ENCODE measurements at places on chromosomes 2 and 18.
A peak's percentile ranks its signal among the peaks of the same experiment; 100 is the strongest.

DNA sequence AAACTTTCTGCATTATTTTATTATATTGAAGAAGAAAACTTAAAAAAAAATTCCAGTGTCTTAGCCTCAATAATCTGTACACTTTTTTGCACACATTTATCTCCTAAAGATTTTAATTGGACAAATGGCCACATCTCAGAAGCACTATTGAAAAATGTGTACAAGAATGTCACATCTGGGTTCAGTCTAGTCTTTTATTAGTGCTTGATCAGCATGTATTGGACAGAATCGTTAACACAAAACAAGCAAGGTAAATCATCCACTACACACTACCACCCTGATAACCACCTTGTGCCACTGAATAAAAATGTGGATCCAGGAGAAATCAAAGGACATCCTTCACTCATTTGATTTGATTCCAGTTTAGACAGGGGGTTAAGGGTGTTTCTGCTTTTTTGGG lies 554.8 kb downstream of the ARHGAP15 start:
- H3K4me1 ChIP-seq = peaks cover 3% of the 10 kb centered on the region
- DNase-seq = no peak
- H3K27ac ChIP-seq = no peak overlapping the region

- no peak overlapping the region for H3K4me3 ChIP-seq
- no peak overlapping the region for H3K27ac ChIP-seq
- no peaks in the 10 kb centered on the region for H3K27me3 ChIP-seq
- H3K4me1 ChIP-seq = no peaks in the 10 kb centered on the region
Observed at GRCh38 chr2:120390381-120391055, 44.6 kb downstream of the INHBB start.

GRCh38 chr2:105929516-105929915 lies 184.8 kb downstream of the NCK2 start:
- no peaks in the 10 kb centered on the region for H3K27me3 ChIP-seq
- H3K27ac ChIP-seq = no peak overlapping the region
- peaks cover 7% of the 10 kb centered on the region for H3K4me1 ChIP-seq

- H3K4me1 ChIP-seq = peaks cover 56% of the 10 kb centered on the region
- no peaks in the 10 kb centered on the region for H3K27me3 ChIP-seq
- peak overlapping the region; percentile 21 for H3K4me3 ChIP-seq
- no peak for DNase-seq
Observed at GRCh38 chr2:85395912-85396475, 14.2 kb downstream of the CAPG start.

DNA sequence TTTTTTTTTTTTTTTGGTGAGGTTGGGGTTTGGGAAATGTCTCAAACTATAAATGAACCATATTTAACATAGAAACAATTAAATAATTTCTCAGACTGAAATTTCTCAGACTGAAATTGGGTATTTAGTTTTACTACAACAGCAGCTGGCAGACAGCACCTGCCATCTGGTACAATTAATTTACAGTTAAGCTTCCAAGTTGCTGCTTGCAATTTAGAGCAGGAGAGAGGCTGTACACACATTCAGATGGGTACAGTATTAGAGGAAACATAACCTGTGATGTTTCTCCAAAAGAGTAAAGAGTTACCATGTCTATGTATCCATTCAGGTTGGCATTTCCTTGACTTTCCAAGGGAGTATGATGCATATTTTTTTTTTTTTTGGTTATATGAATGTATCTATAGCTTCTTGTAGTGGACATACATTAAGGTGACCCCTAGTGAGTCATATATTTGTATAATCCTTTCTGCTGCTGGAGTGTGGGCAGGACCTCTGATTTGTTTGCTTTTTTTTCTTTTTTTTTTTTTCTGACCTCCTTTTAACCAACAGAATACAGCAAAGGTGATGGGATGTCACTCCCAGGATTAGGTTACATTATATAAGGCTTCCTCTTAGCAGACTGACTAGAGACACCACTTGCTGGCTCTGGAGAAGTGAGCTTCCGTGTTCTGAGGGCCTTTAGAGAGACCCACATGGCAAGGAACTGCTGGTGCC lies 201.7 kb downstream of the PTH2R start:
- H3K4me3 ChIP-seq = no peak overlapping the region
- no peaks in the 10 kb centered on the region for H3K36me3 ChIP-seq
- no peaks in the 10 kb centered on the region for H3K27me3 ChIP-seq
- H3K27ac ChIP-seq = no peak overlapping the region
- no peaks in the 10 kb centered on the region for H3K4me1 ChIP-seq

- no peaks in the 10 kb centered on the region for H3K27me3 ChIP-seq
- no peaks in the 10 kb centered on the region for H3K4me1 ChIP-seq
- no peaks in the 10 kb centered on the region for H3K36me3 ChIP-seq
- H3K4me3 ChIP-seq = no peak overlapping the region
- no peak overlapping the region for H3K27ac ChIP-seq
- DNase-seq = no peak
Observed at GRCh38 chr2:136057023-136057801, 60.7 kb downstream of the CXCR4 start.

GRCh38 chr2:88481691-88482336 lies 29.3 kb upstream of the FOXI3 start:
- H3K4me3 ChIP-seq = no peak overlapping the region
- no peaks in the 10 kb centered on the region for H3K36me3 ChIP-seq
- no peak for DNase-seq
- no peaks in the 10 kb centered on the region for H3K4me1 ChIP-seq
